ENCODE measurements at places on chromosomes 4 and X.

DNA sequence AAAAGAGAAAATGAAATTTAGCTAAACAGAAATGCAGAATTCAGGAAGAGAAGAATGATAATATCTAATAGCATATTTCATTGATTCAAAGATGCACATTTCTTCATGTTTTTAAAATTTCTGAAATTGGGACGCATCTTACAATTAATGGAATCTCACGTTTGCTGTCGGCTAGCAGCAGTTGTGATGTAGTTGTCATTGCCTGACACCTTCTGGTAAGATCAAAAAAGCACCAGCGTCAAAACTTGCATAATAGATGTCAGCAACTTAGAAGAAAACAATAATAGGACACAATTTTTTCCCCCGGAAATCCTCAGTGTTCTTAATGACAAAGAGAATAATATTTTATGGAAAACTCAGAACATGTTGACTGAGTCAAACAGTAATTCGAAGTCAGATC, 29.8 kb upstream of the SLC7A3 start:
- DNase-seq = no peak

DNA sequence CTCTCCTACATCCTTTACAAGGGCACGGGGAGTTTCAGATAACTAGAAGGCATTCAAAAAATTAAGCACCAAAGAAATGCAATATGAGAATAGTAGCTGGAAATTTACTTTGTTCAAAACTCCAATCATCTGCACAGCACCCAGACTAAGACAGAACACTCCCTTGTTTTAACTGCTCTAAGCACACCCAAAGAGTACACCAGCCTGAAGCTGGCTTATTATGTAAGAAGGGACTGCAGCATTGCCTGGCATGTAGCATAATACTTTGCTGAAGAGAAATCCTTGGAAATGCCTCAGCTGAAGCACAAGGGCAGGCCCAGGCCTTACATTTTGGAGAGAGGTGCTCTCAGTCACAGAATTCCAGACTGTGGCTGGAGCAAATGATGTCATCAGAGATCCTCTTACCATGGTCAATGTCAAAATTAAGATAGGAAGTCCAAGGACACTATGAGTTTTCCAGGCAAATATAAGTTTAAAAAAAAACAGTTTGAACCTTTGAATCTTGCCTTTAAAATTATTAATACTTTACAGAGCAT, 14.8 kb downstream of the ARHGEF6 start:
- no peak for DNase-seq

GRCh38 chrX:53312946-53313727, 31.8 kb upstream of the IQSEC2 start:
- peak; percentile 27 for DNase-seq

DNA sequence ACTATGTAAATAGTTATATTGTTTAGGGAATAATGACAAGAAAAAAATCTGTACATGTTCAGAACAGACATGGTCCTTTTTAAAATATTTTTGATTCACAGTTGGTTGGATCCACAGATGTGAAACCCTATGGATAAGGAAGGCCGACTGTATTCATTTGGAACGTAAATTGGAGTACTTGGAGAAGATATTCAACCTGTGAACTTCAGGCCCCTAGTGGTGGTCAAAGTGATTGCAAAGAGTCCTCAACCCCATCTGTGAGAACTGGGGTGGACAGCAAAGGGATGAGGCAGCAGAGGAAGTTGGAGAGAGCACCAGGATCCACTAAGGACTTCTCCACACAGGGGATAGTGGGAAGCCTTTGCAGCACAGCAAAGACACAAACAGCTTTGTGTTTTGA, 6.2 kb upstream of the CXCL13 start:
- DNase-seq = no peak

DNA sequence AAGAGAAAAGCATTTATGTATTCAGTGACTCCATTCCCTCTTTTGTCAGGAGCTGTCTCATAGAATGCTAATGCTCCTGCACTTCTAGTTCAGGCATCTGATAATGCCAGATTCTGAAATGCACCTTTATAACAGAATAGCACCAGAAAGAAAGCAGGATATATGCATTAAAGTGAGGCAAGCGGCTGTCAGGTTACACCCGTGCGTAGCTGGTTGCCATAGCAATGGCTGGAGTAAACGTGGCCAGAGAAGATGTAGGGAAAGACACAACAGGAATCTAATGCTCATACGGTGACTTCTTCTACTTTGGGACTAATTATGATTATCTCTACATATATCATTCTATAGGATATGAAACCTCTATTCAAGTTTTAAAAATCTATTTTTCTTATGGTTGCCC, 5.9 kb downstream of the EMCN start:
- no peak for DNase-seq

DNA sequence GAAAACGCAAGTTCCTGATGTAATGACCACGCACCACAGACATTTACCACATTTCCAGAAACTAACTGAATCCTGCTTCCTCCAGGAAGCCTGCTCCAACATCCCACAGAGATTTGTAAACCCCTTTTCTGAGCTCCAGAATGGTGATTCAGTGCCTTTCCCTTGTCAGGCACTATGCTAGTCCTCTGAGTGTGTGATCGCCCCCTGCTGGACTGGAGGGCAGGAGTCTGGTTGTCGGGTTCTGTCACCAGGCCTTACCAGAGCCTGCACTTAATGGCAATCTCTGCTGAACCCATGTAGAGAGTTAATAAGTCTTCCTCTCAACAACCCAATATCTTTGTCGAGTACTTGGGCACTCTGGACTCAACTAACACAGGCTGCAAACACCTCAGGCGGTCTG, 14.5 kb upstream of the KDM5C start:
- DNase-seq = peak; percentile 47

- no peak for DNase-seq
Observed at GRCh38 chr4:142840516-142841123, 5.5 kb downstream of the INPP4B start.

- no peak for DNase-seq
Observed at GRCh38 chrX:22069586-22069985, 37.5 kb downstream of the PHEX start.

- no peak for DNase-seq
Observed at GRCh38 chr4:68267433-68267944, 22.0 kb upstream of the TMPRSS11B start.

DNA sequence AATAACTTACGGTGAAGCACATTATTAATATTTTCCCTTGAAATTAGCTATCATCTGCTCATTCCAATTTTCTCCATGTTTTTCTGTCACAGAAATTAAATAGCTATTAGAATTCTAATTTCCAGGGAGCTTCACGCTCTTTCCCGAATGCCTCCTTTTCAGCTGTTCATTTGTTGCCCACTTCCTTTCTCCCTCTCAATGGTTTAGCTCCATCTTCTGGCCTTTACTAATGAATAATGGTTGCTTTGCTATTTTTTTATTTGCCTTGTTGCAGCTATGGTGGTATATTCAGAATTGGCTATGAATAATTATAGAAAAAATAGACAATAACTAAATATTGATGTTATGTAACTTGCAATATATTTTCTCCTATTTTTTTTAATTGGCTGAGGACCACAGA, 70.5 kb downstream of the GRIA2 start:
- no peak for DNase-seq

GRCh38 chrX:53379747-53380146, 42.7 kb downstream of the SMC1A start:
- DNase-seq = no peak

DNA sequence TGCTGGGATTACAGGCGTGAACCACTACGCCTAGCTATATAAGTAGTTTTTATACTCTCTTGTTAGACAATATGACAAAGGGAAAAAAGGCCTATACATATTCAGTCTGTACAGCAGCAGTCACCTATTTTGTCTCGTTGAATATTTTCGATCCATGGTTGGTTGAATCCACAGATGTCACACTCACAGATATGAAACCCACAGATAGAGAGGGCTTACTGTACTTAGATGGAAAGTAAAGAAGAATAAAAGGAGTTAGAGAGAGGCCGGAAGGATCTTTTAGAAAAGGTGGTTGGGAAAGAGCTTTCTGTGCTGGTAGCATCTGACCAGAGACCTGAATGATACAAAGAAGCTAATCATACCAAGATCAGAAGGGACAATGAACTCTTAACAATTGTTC, 38.3 kb upstream of the SPINK2 start:
- no peak for DNase-seq

- DNase-seq = no peak
Observed at GRCh38 chrX:102599951-102600579, 750 bp downstream of the ARMCX5 start.

- DNase-seq = no peak
Observed at GRCh38 chr4:70449220-70449619, 22.8 kb upstream of the MUC7 start.

DNA sequence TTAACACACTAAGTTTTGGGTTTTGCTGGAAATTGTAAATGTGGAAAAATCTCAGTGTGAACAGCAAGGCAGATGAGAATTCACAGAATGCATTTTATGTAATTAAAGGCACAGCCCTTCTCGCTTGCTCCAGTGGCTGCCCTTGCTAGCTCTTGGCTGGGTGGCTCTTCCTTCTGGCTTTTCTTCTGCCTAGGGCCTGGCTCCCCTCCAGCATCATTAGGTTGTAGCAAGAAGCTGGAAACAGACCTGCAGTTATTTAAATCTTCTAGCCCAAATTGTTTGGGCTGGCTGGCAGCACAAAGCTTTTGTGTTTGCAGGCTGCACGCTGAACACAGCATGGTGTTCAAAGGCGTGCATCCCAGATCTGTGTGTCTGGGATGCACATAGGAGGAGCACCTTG, 56.5 kb downstream of the LIMCH1 start:
- no peak for DNase-seq

- DNase-seq = no peak
Observed at GRCh38 chr4:80419946-80420345, 84.4 kb downstream of the CFAP299 start.

DNA sequence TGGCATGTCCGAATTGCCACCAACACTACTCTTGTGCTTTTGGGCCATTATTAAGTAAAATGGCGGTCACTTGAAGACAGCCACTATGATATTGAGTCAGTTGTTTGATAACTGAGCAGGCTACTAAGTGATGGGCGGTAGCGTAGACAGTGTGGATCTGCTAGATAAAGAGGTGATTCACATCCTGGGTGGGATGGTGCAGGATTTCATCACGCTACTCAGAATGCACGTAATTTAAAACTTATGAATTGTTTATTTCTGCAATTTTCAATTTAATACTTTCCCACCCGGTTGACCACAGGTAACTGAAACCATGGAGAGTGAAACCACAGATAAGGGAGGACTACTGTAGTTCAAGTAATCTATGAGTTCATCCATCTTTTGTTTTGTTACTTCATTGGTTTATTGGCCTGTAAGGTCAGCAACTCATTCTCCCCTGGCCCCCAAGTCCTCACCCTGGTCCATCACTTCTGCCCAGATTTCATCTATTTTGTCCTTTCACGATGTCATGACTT, 2.9 kb downstream of the ARAF start:
- DNase-seq = no peak

GRCh38 chrX:117522725-117523700, 593.6 kb downstream of the KLHL13 start:
- DNase-seq = no peak

GRCh38 chr4:126264839-126265238, 950.1 kb downstream of the FAT4 start:
- no peak for DNase-seq

DNA sequence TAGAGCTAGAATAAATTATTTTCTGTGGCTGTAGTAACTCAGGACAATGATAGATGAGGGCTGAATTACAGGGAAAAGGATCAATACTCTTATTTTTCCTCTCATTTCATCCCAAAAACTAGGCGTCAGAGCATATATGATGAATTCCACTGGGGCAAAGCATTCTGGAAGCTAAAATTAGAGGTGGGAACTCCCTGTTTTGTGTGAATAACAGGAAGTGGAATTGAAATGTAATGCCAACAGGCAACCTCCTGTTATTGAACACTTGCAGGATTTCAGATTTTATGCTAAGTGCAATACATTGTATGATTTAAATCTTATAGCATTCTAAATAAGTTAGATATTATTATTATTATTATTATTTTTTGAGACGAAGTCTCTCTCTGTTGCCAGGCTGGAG, 20.9 kb downstream of the HSD17B11 start:
- DNase-seq = no peak

- no peak for DNase-seq
Observed at GRCh38 chrX:19514791-19515614, at the start of gene MAP3K15. TSS of gene MAP3K15 (minus strand) at chrX:19515508. CDS start at chrX:19515261, 247 bp downstream.

- DNase-seq = no peak
Observed at GRCh38 chr4:6959261-6959660, 49.6 kb downstream of the TBC1D14 start.

- DNase-seq = no peak
Observed at GRCh38 chr4:150439451-150439933, 142.5 kb upstream of the MAB21L2 start.

DNA sequence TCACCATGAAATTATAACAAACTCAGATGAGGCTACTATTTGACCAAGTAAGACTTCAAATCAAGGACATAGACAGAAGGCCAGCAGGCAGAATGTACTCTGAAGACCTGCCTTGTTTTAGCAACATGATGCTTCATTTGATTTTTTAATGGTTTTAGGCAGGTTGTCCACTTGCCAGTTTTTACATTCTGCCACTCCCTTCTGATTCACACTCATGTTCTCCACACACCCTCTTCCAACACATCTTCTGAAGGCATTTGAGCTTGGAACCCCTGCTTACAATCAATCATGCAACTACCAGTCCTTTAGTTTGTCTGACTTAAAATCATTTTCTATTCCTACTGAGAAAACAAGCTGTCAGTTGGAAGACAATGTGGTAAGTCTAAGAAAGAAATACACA, 114.9 kb upstream of the SMIM31 start:
- no peak for DNase-seq

DNA sequence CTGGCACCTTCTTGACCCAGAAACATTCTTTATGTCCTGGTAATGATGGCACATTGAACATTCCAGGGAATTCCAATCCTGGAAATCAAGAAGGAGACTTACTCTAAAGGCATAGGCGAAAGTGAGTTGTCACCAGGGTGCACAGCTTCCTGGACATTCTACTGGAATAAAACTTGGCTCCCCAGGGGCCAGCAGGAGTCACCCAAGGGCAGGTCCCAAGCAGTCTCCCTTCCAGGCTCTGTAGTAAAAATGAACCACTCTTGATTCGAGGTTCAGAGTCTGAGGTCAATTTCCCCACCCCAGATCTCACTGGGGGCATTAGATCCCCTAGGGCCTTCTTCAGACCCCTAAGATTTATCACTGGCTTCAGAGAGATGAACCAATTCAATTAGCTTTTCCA, 338.7 kb upstream of the GATB start:
- no peak for DNase-seq

DNA sequence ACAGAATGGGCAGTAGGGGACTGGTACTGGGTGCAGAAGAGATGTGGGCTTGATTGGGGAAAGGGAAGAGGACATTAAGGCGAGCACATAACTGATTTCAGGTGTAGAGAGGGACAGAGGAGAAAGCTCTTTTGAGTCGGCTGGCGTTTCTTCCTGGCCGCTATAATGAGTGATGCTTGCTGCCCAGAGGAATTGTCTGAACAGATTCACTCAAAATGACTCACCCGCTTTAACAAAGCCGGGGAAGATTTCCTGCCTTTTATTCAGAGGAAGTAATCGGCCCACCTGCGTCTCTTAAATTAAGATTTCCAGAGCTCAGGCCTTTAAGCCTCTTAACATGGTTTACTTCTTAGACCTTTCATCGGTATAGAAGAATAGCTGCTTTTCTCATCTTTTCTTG, 102.1 kb upstream of the AP1S2 start:
- no peak for DNase-seq

Measured in stimulated activated CD8-positive, alpha-beta memory T cell treated with anti-CD3 and anti-CD28 coated beads, Interleukin-4, amount 100 ng/mL, for 4 hours (primary cell).